Chondrocyte (in vitro differentiated cells): ENCODE measurements at places on chromosomes 7 and 10.

GRCh38 chr7:36468370-36469101 lies 78.9 kb downstream of the ANLN start:
- DNase-seq: no peak

- DNase-seq: no peak
Observed at GRCh38 chr10:115020449-115020848, 72.7 kb upstream of the ATRNL1 start.

DNA sequence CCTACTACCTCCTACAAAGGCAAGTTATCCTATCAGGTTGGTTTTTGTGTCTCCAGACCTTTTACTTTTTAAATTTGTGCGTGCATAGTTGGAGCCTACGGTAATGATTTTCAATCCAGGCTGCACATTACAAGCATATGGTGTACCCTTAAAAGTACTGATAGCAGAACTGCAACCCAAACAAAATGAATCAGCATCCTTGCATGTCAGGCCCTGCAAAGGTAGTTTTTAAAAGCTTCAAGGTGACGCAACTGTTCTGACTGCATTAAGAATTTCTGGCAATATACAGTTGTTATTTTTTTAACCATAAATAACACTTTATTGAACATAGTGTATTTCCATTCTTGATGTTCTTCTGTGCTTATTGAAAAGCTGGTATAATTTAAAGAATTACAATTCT lies 28.9 kb downstream of the GNAT3 start:
- DNase-seq: no peak

GRCh38 chr10:12743941-12744340 lies 257.6 kb downstream of the CCDC3 start:
- DNase-seq: no peak

- no peak for DNase-seq
Observed at GRCh38 chr7:154985230-154985629, 17.7 kb downstream of the PAXIP1 start.
